ENCODE measurements at places on chromosomes 2 and 18. TPM values are rescaled to one million over a fixed set of nuclear protein-coding genes. Genes with fewer than 3 reads are reported as not detected.
A peak's percentile ranks its signal among the peaks of the same experiment; 100 is the strongest.

GRCh38 chr2:100819370-100820272, at the start of gene NPAS2:
Gene NPAS2 (plus strand): TSS chr2:100820139. CDS start chr2:100904755, 84,616 bp downstream.
- DNase-seq, result peak; percentile 59

GRCh38 chr2:33167622-33168245, 221.0 kb downstream of the LTBP1 start:
- no peak for DNase-seq

DNA sequence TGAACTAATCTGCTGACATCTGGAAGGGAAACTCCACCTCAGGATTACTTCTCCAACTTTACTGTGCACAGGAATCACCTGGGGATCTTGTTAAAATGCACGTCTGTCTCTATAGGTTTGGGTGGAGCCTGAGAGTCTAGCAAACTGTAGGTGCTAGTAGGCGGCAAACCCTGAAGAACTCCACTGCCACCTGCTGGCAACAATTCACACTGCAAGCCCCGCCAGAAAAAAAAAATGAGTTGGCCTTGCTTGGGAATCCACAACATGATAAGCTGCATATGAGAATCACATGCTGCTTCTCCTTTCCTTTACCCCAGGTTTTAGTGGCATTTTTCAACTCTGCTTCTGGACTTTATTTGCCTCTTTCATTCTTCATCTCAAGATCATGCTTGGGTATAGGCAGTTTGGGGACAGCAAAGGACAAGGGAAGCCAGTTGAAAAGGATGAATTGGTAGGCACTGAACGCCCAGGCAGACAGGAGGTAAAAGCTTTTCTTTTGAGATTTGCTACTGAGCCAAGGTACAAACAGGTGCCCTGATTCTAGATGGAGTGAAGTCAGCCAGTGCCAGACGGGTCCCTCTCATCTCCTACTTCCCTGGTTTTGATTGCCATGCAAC, 88.8 kb downstream of the VIT start:
- peak; percentile 76 for DNase-seq

Gene DSG3
- total RNA-seq, result 0.03 TPM

Gene TMEM163
- total RNA-seq, result 34.6 TPM
